Hematopoietic multipotent progenitor cell treated with erythropoietin and hydrocortisone succinate and interleukin-3 and kit ligand, for 6 days (in vitro differentiated cells): ENCODE measurements at places on chromosomes 1 and 21.
A peak's percentile ranks its signal among the peaks of the same experiment; 100 is the strongest.

GRCh38 chr1:199861020-199861795 is 166.3 kb upstream of the NR5A2 start:
- no peak for DNase-seq

- DNase-seq: peak; percentile 69
Observed at GRCh38 chr1:191888996-191889622, 269.2 kb upstream of the RGS18 start.

DNA sequence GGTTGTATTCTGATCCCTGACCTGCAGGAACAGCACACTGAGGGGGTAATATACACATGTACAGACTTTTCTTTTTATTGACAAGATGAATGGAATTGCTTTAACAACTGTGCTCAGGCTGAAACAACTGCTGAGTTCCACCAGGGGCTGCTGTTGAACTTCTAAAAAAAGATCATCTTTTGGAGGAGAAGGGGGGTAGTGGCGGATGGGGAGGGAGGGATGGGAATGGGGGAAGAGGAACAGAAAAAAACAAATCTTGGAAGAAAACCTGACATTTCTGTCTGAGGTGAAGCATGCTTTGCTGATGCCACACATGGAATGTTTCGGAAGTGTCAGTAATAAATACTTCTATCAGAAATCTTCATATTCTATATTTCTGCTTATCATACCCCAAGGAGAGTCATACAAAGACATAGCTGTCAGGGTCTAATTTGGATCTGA is 75.0 kb downstream of the RWDD3 start:
- DNase-seq: peak; percentile 44

- no peak for DNase-seq
Observed at GRCh38 chr1:45230537-45230936, 24.1 kb upstream of the ZSWIM5 start.

GRCh38 chr1:78884685-78885452 is 121.7 kb downstream of the ADGRL4 start:
- no peak for DNase-seq

DNA sequence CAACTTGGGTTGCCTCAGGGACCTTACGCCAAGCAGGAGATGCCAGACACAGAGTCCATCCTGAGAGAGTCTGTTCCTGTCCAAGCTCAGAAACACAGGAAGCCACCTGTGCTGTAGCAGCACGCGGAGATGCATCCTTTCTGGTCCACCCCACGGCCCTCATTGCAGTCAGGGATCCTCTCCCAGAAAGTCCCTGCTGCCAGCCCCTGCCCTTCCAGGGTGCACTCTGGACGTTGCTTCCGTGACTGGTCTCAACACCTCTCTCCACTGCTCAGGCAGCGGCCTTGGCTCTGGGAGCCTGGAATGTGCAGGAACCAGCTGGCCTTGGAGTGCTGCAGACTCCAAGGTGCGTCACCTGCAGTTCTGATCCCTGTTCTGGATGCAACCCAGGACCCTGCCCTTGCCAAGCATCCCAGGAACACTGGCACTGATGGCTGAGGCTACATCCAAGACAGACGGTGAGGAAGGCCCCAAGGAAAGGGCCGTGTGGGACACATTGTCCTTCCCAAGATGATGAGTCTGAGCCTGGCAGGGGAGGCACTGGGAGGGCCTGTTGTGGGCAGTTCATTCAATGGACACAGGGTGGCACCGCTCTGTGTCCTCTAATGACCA is 21.7 kb upstream of the COL6A1 start:
- DNase-seq: no peak
